Activated CD4-positive, alpha-beta T cell treated with anti-CD3 and anti-CD28 coated beads for 4 hours (primary cell): ENCODE measurements at places on chromosomes 1 and 21.
A peak's percentile ranks its signal among the peaks of the same experiment; 100 is the strongest.

- no peak for DNase-seq
Observed at GRCh38 chr1:185463433-185463832, 146.4 kb upstream of the IVNS1ABP start.

DNA sequence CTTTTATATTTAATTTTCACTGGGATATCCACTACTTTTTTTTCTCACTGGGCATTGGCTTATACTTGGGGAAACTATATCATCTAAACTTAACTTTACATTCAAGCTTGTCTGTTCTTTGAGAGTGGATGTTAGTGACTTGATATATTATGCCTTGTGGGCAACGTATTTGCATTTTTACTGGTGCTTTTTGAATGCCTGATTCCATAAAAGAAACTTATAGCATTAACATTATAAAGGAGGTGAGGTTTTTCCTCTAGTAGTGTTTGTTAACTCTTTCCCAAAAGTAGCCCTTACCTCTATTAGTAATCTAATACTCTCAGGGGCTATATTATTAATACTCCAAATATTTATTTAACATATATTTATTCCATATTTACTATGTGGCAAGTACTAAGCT lies 416.5 kb downstream of the PLA2G4A start:
- DNase-seq = no peak

- DNase-seq = no peak
Observed at GRCh38 chr1:74771913-74772515, 39.1 kb downstream of the TYW3 start.

- peak; percentile 12 for DNase-seq
Observed at GRCh38 chr1:184222652-184223052, 164.2 kb upstream of the C1orf21 start.

GRCh38 chr1:94807742-94808491 lies 12.2 kb upstream of the SLC44A3 start:
- no peak for DNase-seq
